HFFc6 (cell line): ENCODE measurements at places on chromosomes 1 and 21. TPM values are rescaled to one million over a fixed set of nuclear protein-coding genes. Genes with fewer than 3 reads are reported as not detected.
A peak's percentile ranks its signal among the peaks of the same experiment; 100 is the strongest.

GRCh38 chr1:168627370-168627769 is 51.0 kb downstream of the XCL1 start:
- no peak for DNase-seq

DNA sequence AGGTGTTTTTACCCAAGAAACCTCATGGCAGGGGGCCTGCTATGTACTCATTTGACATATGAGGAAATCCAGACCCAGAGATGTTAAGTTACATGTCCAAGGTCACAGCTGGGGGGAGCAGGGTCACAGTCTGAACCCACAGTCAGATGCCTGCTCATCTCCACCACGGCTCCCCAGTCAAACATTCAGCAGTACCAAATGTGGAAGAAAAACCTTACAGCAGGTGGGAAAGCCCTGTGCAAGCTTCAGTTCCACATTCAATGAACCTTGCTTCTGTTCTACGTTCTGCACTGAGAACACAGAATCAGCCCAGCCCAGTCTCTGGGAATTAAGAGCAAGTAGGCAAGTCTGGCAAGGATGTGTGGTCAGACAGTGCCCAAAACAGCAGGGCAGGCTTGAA is 35.2 kb downstream of the LRP8 start:
- no peak for DNase-seq

DNA sequence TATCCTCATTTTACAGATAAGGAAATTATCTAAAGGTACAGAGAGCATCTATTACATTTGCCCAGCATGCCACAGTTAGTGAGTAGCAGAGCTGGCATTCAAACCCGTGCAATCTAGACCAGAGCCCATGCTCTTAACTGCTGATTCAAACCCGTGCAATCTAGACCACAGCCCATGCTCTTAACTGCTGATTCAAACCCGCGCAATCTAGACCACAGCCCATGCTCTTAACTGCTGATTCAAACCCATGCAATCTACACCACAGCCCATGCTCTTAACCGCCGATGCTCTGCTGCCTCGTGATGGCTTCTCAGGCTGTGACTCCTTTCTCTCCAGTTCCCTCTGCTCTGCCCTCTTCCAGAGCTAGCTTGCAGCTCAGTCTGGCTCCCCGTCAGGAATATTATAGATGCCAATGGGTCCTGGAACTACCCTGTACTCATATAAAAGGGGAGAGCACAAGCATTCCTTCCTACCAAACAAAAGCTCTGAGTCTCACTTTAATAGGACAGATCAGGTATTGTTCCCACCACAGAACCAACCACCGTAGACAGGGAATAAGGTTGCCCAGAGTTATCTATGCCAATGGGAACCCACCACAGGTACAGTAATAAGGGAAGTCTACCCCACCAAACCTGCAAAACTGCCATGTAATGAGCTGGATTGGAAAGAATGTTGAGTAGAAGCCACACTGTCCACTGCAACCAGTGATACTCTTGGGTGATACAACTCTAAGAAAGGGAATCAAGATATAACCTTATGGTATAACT is 78.4 kb downstream of the SMYD3 start:
- peak; percentile 92 for DNase-seq

GRCh38 chr1:89670163-89670562 is 37.2 kb downstream of the LRRC8C start:
- no peak for DNase-seq

The CELA3B gene
- not detected in 3 replicates for total RNA-seq

The HEYL gene
- 0.05 TPM in 1 of 3 replicates, not detected in the others for total RNA-seq
